Cardiac septum (tissue), 1 donor: ENCODE measurements at places on chromosomes 1 and 21.

- DNase-seq, result no peak
Observed at GRCh38 chr1:209454340-209454994, 129.0 kb upstream of the CAMK1G start.

- DNase-seq, result no peak
Observed at GRCh38 chr1:202123336-202123813, 658 bp downstream of the GPR37L1 start.

DNA sequence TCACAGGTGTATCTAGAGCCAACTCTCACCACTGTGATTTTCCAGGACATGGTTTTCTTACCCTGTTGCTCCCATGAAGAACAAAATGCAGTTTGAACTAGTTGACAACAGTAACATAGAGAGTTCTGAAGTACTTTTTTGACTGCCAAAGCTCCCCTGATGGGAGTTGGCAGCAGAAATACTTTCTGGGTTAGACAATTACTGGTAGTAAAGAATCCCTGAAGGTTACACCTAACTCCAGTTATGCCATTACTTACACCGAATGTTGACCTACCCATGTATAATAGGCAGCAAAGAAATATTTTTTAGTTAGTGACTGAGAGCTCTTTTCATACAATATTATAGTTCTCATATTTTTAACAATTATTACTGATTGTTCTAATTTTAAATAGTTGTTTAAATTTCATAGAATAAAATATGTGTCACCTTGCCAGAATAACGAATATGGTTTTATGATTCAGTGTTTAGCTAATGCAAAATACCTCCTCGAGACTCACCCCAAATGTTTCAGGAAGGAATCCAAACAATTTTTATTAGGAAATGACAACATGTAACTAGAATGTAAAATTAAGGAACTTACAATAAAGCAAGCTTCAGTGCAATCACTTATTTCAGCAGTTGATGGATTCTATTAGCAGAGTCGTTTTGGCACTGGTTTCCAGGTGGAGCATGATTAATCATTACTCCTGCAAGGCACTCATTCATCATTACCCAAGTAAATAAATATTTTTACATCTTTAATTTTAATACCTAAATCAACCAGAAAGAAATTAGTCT is 237.6 kb downstream of the MRPL39 start:
- no peak for DNase-seq

- no peak for DNase-seq
Observed at GRCh38 chr21:34792504-34793089, 123.8 kb downstream of the CLIC6 start.

- DNase-seq, result no peak
Observed at GRCh38 chr1:204621996-204622395, 63.5 kb downstream of the LRRN2 start.

DNA sequence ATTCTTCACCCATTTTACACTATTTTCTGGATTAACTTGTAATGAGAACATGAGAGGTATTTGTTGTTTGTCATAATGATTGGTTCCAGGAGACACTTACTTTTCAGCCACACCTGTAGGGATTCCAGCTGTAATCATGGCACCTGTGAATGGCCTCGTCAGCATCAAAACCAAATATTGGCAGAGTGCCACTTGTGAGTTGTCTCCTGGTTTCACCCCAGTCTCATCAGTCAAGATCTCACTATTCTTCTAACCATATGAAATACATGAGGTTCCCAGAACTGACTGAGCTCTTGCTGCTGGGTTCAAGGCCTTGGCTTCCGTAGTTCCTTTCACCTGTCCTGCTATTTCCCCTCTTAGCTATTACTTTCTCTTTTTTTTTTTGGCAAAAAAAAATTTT is 246.6 kb upstream of the ADGRL2 start:
- DNase-seq, result no peak

- no peak for DNase-seq
Observed at GRCh38 chr1:33007190-33008050, 29.3 kb downstream of the AK2 start.

- DNase-seq, result no peak
Observed at GRCh38 chr1:157404614-157405013, 147.7 kb downstream of the FCRL5 start.

DNA sequence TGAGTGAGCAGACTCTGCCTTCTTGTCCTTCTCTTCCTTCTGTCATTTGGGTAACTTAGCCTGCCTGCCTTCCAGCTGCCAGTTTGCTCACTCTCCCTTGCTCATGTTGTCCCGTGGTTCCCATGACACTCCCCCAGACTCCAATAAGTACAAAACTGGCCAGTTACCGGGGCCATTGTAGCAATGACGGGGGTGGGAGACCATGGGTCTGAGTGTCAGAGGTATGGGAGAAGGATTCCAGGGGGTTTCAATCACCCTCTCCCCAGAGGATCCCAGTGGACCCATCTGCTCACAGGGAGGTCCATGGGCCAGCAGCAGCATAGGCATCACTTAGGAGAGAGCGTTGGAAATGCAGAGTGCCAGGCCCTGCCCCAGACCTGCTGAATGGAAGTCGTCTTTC is 51.3 kb downstream of the CAPN9 start:
- DNase-seq, result no peak

GRCh38 chr1:22789356-22789994 is 78.8 kb downstream of the EPHB2 start:
- DNase-seq, result no peak
